ENCODE measurements at places on chromosomes 4 and X.
A peak's percentile ranks its signal among the peaks of the same experiment; 100 is the strongest.

- DNase-seq: no peak
These were observed 8.9 kb downstream of the ADD1 start for GRCh38 chr4:2852481-2852921.

DNA sequence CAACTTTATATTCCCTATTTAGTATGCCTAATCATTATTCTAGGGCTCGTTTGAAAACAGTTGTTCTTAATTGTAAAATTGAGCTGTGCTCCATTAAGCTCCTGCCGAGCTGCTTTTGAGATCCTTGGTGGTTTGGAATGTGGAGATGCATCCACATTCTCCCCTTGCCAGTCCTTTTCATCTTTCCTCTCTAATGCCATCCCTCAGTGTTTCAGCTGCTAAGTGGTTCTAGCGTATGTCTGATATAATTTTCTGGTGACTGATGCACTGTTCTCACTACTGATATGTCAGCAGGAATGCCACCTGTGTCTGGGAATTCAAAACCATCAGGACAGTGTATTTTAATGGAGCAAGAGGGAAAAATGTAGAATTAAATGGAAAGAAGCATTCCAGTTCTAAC, 1085.0 kb downstream of the CCSER1 start:
- no peak for DNase-seq

DNA sequence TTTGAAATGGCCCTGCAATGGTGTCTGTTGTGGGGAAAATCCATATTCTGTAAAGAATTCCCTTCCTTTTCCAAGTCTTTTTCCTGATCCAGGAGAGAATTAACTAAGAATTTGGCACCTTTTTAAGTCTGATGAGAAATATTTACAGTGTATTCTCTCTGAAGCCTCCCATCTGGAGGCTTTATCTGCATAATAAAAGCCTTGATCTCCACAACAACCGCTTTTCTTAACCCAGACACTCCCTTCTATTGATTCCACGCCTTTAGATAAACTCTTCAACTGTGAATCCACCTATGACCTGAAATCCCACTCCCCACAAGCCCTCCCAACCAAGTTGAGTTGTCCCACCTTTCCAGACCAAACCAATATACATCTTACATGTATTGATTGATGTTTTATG, 43.1 kb upstream of the TMPRSS11E start:
- no peak for DNase-seq

GRCh38 chrX:148417934-148418333, 82.5 kb upstream of the AFF2 start:
- no peak for DNase-seq

- DNase-seq: peak; percentile 19
These were observed 17.0 kb downstream of the GPAT3 start for GRCh38 chr4:83552924-83553323.

- no peak for DNase-seq
These were observed 2.2 kb upstream of the CTBP1 start for GRCh38 chr4:1250921-1251772.

GRCh38 chrX:130623518-130623917, 221.7 kb downstream of the RBMX2 start:
- DNase-seq: no peak

DNA sequence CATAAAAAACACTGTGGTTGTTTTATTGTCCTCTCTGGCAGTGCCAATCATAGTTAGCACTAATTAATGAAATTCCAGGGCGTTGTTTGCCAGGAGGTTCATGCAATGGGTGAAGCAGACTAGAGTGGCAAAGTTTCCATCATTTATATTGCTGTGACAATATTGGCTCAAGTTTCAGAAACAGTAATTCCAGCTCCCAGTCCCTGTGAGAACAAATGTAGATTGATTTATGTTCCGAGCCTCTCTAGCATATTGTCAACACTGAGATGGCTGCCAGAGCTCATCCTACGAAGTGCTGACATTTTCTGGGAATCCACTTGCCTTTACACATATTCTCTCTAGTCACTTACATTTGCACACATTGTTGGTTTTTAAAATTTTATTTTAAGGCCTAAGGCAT, 440.0 kb upstream of the IGFBP7 start:
- no peak for DNase-seq

DNA sequence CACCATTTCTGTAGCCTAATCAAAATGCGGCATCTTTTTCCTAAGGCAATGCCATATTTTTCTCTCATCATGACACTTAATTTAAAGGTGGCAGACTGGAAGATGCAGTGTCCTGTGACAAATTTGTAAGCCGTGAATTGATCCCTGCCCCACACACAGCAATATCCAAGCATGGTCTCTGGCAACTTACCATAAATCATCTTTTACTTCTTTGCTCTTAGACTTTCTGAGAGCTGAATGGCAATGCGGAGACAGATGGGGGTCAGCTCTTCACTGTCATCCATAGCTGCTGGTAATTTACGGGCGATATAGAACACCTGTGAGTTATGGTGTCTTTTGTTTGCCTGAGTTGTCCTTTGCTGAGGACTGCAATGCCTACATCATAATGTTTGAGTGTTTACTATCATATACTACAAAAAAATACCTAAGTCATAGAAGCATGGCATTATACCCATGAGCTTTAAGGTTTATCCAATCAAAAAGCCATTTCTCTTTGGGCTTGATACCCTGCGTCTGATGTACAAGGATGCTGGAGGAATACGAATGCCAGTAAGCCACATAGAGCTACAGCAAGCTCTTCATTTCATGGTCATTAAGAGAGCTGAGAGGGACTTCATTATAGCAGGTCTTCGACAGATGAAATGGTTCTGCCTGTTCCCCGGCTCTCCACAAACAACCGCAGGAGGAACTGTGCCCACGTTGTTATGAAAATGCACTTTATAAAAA, 148.1 kb downstream of the TRIML1 start:
- DNase-seq: no peak

GRCh38 chr4:38069271-38069760, 109.1 kb downstream of the PTTG2 start:
- DNase-seq: no peak

DNA sequence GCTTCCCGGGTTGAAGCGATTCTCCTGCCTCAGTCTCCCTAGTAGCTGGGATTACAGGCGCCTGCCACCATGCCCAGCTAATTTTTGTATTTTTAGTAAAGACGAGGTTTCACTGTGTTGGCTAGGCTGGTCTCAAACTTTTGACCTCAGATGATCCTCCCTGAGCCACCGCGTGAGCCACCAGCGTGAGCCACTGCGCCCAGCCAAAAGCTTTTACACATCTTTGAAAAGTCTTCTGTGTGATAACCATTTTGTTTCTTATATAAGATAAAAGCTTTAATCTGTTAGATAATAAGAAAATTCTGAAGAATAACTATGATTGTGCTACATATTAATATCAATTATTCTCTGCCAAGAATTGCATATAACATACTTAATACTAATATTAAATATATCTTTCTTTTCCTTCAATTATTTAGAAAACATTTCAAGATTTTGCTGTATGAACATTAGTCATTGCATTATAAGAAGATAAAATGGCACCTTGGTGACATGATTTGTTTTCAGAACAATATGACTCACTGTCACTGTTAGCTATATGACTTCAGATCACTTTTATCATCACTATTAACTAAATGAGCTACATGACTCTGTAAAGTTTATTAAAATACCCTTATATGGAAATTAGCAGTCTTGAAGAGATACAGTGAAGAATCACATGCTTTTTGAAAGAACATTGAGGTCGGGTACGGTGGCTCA, 33.4 kb downstream of the RUFY3 start:
- no peak for DNase-seq

GRCh38 chr4:176034499-176034898, 31.1 kb upstream of the WDR17 start:
- peak; percentile 79 for DNase-seq

GRCh38 chrX:133053861-133054598, 42.9 kb downstream of the USP26 start:
- peak; percentile 45 for DNase-seq

- DNase-seq: no peak
These were observed 12.7 kb downstream of the DRP2 start for GRCh38 chrX:101232316-101232715.

- peak; percentile 91 for DNase-seq
These were observed 230.3 kb upstream of the PGRMC2 start for GRCh38 chr4:128517739-128518510.

DNA sequence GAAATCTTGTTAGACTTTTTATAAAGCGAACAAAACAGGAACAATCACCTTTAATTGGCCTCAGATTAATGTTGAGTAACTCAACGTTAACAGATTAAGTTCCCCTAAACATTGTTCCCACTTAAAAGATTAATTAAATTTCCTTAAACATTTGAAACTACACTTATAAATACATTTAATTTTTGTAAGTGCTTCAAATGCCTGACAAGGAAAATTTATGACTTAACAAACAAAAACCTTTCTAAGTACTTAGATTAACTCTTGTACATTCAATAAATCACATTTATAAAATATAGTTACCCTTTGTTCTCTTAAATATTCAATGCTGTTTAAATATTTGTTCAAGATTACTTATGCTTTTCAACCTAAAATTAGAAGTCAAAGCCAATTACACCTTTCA, 39.4 kb upstream of the OCIAD2 start:
- DNase-seq: no peak

DNA sequence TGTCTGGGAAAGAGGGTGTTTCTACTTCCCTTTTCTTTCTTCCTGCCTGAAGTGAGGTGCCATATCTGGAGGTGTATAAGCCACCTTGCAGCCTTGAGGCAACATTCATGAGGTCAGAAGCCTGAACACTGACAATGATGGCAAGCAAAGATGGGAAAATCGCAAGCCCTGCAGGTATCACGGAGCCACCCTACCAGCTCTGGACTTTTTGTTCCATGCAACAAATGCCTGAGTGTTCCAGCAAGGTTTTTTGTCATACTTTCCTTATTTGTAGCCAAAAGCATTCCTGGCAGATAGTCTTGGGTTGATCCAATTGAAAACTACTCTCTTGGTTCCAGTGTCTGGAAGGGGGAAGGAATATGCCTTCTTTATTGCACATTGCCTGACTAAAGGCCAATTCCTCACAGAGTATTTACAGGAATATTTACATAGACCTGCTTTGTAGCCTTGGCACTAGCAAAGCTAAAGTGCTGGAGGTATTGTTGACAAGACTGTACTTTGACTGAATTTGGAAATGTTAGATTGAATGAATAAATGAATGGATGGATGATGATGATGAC, 14.4 kb upstream of the SOD3 start:
- no peak for DNase-seq

GRCh38 chr4:7155590-7156071, 36.7 kb upstream of the SORCS2 start:
- no peak for DNase-seq

DNA sequence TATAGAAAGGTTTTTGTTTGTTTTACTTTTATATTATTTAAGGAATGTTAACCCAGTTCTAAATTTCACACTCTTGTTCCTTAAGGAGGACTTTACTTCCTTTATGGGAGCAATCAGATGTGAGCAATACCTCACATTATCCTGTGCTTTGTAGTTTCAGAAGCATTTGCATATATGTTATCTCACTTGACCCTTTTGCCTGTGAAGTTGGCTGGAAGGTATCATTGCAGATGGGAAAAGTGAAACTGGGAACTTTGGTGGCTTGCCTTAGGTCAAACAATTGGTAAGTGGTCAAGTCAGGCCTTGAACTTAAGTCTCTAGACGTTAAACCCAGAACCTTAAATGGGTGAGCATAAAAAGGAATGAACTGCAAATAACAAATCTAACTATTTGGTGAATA, 90.6 kb downstream of the AREG start:
- DNase-seq: no peak

DNA sequence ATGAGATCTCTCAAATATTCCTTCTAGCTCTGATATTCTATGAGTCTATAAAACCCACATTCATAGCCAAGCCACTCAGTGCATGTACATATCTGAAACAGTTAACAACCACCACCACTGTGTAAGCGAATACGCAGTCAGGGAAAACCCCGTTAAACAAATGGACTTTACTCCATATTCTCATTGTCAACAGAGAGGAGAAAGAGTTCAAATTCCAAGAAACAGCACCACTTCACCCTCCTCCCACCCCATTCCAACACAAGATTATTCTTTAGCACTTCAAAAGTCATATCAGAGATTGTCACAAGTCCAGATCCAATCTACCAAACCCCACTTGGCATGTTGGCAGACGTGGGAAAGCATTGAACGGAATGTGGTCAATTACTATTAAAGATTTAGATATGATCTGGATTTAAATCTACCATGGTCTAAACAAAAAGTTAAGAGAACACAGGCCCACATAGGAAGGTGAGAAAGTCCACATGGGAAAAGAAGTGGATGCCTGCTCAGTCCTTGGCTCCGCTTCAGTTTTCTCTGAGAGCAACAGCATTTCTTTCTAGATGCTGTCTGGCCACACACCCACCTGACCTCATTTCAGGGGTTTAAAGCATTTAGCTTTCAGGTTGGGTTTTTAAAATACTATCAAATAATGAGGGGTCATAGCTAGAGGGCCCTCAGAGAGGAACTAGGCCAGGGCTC, 39.8 kb upstream of the KLHL13 start:
- DNase-seq: no peak

DNA sequence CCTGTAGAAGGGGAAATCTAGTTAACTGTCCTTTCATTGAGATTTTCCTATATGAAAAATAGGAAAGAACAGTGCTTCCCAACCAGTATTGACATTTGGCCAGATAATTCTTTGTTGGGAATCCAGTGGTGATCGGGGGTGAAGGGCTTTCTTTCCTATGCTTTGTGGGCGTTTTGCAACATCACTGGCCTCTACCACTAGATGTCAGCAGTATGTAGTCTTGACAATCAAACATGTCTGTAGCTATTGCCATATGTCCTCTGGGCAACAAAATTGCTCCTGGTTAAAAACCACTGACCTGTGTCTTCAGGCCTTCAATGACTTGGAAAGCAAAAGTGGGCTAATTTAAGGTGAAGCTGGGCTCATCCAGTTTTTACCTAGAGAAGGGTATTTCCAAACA, 658.5 kb downstream of the DACH2 start:
- peak; percentile 0 for DNase-seq

GRCh38 chr4:102663073-102663472, 97.7 kb downstream of the MANBA start:
- DNase-seq: no peak
